Activated T-helper 9 cell treated with anti-CD3 and anti-CD28 coated beads, Interleukin-2, amount 50 U/mL, for 16 hours (primary cell): ENCODE measurements at places on chromosomes 3 and 15.
A peak's percentile ranks its signal among the peaks of the same experiment; 100 is the strongest.

GRCh38 chr15:58453931-58454793, 22.4 kb downstream of the LIPC start:
- no peak for DNase-seq

DNA sequence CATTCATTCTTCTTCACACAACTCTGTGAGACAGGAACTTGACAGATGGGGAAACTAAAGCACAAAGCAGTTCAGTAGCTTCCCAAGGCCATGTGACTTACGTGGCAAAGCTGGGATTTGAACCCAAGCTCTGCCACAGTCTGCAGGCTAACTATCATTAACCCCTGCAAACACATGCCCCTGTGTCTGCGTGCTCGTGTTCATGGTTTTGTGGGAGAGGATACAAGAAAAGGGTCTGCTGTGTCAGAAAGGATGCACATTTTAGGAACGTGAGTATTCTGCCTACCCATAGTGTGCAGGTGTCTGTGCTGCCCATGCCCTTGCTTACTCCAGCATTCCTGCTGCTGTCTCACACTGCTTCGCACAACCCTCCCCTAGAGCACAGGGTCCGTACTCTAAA, 137.0 kb downstream of the CHDH start:
- no peak for DNase-seq

DNA sequence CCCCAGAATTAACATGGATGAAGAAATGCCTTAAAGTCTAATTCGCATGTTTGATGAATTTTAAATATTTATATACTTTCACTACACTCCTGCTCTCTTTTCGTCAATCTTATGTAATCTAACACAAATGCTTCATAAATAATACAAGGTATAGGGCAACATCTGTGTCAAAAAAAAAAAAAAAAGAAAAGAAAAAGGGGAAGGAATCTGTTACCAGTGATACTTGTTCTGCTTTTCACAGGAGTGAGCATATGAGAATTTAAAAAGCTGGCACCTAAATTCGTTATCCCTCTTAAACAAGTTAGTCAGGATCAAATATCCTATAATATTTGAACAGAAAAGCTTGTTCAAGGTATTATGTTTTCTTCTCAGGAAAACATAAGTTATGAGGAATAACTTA, 243.8 kb downstream of the KCNH8 start:
- no peak for DNase-seq

DNA sequence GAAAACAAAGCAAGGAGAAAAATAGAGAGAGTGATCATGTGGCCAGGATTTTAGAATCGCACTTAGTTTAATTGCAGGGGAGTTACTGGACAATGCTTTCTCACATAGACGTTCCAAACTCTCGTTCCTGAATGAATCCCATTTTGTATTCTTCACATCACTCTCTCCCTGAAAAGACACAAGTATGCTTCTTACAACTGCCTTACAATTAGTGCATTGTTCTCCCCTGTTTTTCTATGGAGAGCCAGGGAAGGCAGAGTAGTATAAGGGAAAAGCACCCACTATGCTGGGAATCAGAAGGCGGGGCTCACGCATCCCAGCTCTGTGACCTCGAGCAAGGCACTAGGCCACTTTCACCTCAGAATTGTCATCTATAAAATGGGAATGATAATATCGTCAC, 14.4 kb downstream of the TMOD2 start:
- no peak for DNase-seq

DNA sequence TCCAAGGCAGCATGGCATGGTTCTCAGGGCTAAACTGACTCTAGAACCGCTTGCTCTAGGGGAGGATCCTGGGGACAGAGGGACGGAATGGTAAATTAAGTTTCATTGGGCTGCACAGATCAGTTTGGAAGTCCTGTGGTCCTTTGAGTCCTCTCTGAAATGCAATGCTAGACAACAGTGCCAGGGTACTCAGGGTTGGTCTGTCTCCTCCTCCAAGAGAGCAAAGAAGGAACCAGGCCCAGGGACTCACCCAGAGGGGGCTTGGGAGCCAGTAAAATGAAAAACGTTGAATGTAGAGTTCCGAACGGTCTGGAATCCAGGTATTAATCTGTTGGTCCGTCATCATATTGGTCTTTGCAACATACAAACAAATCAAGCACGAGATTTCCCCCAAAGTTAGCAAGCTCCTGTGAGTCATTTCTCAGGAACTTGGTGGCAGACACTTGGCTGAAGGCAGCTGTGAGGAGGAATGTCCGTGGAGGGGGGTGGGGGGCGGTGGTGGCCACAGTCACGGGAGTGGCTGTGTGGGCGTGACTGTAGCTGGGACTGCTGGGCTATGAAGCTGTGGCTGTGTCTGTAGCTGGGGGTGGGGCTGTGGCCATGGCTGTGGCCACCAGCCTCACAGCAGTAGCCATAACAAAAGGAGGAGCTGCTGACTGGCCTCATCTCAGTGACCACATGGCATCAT, 361.0 kb downstream of the SHQ1 start:
- peak; percentile 15 for DNase-seq

GRCh38 chr15:25241241-25241801, 197.5 kb downstream of the UBE3A start:
- DNase-seq: no peak

DNA sequence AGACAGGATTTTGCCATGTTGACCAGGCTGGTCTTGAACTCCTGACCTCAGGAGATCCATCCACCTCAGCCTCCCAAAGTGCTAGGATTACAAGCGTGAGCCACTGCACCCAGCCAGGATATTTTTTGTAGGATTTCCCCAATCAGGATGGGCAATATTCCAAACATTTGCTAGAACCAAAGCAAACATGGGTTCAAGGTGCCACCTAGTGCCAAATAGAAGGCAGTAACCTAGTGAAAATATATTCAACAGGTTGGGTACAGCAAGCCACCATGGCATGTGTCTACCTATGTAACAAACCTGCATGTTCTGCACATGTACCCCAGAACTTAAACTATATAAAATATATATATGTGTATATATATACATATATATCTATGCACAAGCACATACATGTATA, 185.9 kb upstream of the CADM2 start:
- no peak for DNase-seq
